NCI-H1105 treated with DMSO at 0.1 percent for 48 hours (cell line): ENCODE measurements at places on chromosomes 1 and 21.

- no peak for DNase-seq
Measured at GRCh38 chr1:9263984-9264872, 28.5 kb upstream of the SPSB1 start.

DNA sequence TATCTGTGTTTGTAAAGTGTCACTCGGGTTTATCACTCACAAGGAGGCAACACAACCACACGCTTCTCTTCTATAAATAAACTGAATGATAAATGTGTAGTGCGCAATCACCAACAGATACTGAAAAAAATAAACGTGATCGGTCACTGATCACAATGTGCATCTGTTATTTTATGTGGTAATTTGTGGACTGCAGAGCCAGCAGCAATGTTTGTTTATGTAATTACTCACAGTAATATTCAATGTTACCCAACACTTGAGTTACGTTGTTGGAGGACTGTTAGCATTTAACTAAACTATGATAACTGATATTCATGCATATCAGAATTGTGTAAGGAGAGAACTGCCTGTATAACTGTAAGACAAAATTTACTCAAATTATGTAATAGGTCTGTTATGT is 129.6 kb downstream of the USH2A start:
- DNase-seq: no peak

- DNase-seq: no peak
Measured at GRCh38 chr1:39381839-39382238, 109.6 kb upstream of the BMP8A start.

DNA sequence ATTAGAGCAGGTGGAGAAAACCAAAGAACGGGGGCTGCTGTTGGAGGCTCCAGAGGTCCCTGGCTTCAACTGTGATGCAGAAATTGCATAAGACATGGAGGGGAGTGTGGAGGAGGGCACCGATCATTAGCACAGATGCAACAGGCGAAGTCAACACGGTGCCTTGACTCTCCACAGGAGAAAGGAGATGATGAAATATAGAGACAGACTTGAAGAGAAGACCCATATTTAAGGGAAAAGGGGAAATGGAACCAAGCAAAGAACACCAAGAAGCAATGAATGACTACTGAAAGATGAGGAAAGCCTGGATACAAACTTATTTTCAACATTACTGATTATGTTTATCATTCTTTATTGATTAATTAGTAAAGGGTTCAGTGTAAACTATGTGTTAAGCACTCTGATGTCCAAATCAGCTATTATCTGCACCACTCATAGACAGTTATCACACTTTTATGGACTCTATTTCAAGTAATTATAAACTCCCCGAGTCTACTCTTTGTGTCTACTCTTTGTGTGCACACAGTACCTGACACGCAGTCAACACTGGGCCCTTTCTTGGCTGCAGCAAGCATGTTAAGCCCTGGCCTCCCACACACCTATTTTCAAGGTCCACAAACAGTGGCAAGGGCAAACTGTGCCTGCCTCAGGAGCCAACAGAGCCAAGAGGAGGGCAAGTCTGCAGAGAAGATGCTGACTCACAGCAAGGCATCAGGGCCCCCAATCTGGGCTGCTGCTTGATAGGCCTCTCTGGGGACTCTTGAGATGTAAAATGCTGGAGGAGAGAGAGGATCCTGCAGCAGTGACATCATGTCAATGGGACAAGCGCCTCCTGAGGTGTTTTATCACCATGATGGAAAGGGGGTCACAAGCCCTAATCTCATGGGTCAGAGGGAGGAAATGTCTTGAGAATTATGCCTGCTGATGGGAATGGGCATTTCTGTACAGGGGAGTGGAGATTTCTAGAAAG is 17.6 kb downstream of the PCNX2 start:
- no peak for DNase-seq

DNA sequence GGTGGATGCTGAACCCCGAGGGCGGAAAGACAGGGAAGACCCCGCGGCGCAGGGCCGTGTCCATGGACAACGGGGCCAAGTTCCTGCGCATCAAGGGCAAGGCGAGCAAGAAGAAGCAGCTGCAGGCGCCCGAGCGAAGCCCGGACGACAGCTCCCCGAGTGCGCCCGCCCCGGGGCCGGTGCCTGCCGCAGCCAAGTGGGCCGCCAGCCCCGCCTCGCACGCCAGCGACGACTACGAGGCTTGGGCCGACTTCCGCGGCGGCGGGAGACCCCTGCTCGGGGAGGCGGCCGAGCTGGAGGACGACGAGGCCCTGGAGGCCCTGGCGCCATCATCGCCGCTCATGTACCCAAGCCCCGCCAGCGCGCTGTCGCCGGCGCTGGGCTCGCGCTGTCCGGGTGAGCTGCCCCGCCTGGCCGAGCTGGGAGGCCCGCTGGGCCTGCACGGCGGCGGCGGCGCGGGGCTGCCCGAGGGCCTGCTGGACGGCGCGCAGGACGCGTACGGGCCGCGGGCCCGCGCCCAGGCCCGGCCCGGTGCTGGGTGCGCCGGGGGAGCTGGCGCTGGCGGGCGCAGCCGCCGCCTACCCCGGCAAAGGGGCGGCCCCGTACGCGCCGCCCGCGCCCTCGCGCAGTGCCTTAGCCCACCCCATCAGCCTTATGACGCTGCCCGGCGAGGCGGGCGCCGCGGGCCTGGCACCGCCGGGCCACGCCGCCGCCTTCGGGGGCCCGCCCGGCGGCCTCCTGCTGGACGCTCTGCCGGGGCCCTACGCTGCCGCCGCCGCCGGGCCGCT is 20.7 kb downstream of the FOXO6 start:
- peak; percentile 67 for DNase-seq

DNA sequence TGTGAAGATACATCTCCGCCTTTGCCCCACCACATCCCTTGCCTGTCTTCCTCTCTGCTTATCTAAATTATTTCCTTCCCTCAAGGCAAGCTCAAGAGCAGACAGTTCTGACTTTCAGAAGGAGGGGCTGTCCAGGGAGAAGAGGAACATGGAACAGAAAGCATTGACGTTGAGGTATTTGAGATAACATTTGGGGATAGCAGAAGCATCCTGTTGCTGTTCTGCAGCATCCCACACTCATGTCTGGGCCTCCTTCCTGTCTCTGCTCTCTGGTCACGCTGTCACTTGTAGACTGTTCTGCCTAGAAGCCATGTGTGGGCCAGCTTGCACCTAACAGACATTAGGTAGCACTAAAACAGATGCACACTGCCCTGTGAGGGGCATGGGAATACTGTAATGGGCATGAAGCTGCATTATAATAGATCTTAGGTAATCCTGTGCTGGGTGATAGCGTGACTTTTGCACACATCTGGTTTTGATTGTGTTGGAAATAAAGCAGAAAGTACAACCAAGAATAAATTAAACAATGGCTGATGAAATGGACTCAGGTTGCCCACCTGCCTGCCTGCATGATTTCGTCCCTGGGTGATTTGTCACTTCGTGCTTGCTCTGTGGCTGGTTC is 660 bp upstream of the RD3 start:
- DNase-seq: no peak

GRCh38 chr1:56171670-56172069 is 407.7 kb downstream of the PLPP3 start:
- DNase-seq: no peak

DNA sequence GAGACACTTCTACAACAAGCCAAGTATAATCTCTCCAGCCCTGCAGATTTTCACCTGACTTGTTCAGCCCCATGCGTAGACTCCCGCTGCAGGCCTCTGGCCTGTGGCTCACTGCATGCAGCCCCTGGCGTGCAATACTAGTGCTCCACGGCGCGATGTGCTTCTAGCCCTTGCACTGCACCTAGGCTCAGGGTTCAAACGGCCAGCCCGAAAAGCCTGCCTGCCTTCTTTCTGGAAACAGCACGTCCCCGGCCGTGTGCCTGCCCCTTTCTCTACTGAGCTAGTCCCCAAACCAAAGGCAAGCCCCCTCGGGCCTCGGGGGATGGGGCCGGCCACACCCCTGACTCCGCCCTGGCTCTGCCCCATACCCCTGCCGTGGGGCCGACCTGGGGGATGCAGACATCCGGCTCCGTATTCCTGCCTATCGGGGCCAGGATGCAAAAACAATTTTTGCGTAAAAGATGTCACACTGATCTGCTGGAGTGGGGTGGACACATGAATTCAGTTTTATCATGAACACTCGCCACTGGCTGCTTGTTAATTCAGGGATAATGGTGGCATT is 26.3 kb upstream of the TRAPPC10 start:
- no peak for DNase-seq

GRCh38 chr21:39612233-39613040 is at the start of gene B3GALT5:
Gene B3GALT5, plus strand, starts transcription at chr21:39612940. Its CDS starts 47,620 bp downstream, at chr21:39660560.
- peak; percentile 20 for DNase-seq

DNA sequence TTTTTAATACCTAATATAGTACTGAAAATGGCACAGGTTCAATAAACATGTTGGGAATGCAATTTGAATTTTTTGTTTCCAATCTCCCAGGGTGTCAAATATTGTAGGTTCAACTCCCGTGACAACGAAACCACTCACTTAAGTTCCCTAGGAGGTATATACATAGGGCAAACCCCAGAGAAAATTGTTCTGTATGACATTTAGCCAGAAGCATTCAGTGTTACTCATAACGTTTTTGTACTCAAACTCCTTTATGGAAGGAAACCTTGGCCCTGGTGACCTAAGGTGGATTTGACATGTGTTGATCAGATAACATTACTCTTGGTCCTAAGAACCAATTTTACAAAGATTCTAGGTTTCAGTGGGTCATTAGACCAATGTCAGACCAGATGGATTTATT is 110.6 kb downstream of the USP25 start:
- DNase-seq: no peak

- peak; percentile 52 for DNase-seq
Measured at GRCh38 chr1:192477630-192478029, 97.9 kb upstream of the RGS1 start.

DNA sequence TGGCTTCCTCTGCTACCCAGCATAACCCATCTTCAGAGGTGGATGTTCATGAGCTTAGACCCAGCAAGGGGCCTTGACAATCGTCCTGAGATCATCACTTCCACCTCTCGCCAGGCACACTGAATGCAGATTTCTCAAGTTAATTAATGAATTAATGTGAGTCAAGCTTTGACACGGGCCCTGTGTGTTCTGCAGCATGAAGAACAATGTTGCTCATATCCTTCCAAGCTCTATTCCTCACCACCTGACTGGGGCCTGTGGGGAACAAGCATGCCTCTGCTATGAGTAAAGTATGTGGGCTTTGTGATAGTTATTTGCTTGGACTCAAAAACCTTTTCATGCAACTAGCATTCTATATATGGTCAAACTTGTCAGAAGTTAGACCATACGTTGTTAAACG is 122.0 kb downstream of the SEC16B start:
- DNase-seq: no peak

DNA sequence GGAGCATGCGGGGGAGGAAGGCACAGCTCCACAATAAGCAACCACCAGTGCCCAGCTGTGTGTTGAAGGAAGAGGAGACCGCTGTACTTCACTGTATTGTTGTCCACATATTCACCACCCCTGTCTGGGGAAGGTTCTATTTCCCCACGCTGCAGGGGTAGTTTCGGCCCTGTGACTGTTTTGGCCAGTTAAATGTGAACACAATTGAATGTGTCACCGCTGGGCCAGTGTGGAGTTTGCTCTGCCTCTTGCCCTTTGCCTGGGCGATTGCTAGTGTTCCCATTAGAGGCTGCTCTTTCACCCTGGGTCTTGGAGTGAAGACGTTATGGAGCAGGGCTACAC is 32.6 kb downstream of the UBE4B start:
- DNase-seq: no peak
